ENCODE measurements at places on chromosomes 16 and 17. TPM values are rescaled to one million over a fixed set of nuclear protein-coding genes. Genes with fewer than 3 reads are reported as not detected.

Gene CLEC3A
- total RNA-seq = not detected

Gene CES4A
- total RNA-seq = 7.4 TPM

Gene HEATR9
- not detected for total RNA-seq

Gene CRLF3
- 16.4 TPM for total RNA-seq

Gene SLC4A1
- total RNA-seq = 0.56 TPM

Gene KRTAP9-9
- total RNA-seq = not detected

Gene NGFR
- total RNA-seq = 13.9 TPM

Gene KRT15
- total RNA-seq = not detected

Gene ZNF205
- total RNA-seq = 19.4 TPM

Gene ASPHD1
- total RNA-seq = not detected

Gene RRAD
- total RNA-seq = 43.2 TPM

Gene NHLRC4
- 2.0 TPM for total RNA-seq

Gene TELO2
- 27.9 TPM for total RNA-seq
